ENCODE measurements at places on chromosomes 11 and 22.

GRCh38 chr11:115123641-115124040, 380.6 kb downstream of the CADM1 start:
- DNase-seq, result no peak

GRCh38 chr11:117052196-117053149, 45.8 kb downstream of the SIK3 start:
- DNase-seq, result no peak

- DNase-seq, result no peak
Observed at GRCh38 chr11:6482441-6482840, 1.1 kb downstream of the TIMM10B start.

DNA sequence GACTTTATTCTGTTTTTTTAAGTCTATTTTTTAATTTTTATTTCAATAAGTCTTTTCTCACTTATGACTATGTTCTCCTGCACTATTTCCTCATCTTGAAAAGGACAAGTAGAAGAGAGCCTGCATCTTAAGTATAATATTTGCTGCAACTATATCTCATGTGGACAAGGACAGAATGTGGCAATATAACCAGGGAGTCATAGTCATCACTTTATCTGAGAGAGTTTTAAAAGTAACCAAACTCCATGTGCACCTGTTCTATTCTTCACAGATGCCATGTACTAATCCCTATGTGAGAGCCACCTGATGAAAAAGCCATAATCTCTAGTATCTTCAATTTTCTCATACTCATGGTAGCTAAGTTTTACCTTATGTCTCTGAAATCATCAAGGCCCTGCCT, 104.2 kb upstream of the SOX6 start:
- DNase-seq, result no peak

- no peak for DNase-seq
Observed at GRCh38 chr11:62553080-62553838, 6.7 kb upstream of the AHNAK start.

DNA sequence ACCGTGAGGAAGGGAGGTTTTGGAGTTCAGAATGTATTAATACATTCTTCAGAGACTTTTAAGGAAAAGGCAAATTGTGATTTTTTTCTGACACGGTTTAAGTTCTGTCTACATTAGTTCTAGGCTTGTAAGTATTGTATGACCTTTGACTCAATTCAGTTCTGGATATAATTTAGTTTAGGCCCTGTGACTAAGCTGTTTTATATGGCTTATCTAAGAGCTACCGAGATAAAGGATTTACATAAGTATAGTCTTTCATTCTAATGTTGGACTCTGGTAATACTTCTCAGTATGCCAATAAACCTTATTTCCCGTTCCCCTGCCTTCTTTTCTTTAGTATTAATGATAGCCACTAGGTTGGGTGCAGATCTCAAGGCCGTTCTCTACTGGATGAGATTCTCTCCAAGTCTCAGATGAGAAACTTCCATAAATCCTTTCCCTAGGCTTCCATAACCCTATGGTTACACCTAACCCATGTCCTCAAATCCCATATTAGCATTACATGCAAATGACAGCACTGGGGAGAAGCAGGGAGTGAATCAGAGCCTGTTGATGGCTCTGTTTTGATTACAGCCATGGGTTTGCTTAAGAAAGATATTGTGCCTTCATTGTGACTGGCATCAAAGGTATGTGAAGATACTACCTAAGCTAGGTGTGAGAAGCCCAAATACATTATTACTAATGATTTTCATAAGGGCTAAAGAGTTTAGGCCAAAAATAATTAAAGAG, 38.7 kb downstream of the BARX2 start:
- DNase-seq, result no peak

GRCh38 chr22:19937616-19938473, 3.7 kb upstream of the COMT start:
- no peak for DNase-seq

DNA sequence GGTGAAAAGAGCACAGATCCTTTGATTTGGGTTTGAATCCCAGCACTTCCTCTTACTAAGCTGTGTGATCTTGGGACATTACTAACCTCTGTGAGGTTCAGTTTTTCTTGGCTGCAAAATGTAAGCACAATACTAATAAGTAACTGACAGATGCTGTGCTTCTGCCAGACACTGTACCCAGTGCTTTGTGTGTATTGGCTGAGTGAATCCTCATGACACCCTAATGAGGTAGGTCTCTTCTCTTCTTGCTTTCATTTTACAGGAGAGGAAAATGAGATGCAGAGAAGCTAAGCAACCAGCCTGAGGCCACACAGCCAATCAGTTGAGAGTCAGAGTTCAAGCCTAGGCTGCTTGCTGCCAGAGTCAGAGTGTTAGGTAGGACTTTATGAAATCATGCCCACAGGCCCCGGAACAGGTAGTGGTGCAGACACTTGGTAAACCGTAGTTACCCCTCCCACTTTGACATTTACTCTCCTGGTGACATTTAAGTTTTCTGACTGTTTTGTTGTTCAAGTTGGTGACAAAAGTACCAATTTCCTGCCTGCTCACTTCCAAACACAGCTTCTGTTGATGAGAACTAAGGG, 21.2 kb downstream of the PTPRJ start:
- DNase-seq, result peak; percentile 77

DNA sequence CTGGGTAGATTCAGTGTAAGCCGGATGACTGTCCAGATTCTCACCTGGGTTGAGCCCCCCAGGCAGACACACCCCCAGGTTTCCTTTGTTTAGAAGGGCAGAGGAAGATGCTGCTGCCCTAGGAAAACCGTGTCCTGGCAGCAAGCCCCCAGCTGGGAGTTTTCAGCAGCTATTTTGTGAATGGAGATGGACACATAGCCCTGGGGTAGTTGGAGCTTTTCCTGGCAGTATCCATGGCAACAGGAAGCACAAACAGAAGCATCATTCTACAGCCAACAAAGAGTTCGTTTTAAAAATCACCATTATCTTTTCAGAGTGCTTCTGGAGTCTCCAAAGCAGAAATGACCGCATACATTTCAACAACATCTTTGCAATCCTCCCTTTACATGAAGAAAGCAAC, 245.5 kb downstream of the BRD1 start:
- DNase-seq, result no peak

DNA sequence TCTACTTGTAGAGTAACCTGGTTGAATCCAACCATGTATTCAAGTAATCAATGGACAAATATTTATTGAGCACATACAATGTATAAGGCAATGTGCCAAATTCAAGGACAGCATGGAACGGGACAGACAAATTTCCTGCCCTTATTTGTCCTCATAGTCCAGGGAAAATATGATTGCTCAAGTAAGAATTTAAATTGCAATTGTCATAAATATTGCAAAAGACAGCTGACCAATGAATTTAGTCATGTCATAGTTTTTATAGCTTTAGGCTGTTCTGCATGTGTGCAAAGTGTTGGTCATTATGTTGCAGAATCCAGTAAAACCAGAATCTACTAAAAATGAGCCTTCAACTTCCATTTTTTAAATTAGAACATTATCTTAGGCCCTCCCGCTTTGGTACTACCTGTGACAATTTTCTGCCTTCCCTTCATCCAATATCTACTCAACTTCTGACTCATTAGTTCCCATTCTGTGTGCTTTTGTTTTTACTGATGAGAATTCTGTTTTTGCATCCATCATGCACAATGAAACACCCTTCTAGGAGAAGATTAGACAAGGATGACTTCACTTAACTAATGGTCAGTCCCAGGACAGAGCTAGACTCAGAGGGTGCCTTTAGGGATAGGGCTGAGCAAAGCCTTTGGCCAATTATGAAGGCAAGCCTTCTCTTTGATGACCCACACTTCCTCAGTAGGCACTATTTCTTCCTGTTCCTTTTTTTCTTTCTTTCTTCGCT, 45.8 kb upstream of the FIBIN start:
- DNase-seq, result no peak

DNA sequence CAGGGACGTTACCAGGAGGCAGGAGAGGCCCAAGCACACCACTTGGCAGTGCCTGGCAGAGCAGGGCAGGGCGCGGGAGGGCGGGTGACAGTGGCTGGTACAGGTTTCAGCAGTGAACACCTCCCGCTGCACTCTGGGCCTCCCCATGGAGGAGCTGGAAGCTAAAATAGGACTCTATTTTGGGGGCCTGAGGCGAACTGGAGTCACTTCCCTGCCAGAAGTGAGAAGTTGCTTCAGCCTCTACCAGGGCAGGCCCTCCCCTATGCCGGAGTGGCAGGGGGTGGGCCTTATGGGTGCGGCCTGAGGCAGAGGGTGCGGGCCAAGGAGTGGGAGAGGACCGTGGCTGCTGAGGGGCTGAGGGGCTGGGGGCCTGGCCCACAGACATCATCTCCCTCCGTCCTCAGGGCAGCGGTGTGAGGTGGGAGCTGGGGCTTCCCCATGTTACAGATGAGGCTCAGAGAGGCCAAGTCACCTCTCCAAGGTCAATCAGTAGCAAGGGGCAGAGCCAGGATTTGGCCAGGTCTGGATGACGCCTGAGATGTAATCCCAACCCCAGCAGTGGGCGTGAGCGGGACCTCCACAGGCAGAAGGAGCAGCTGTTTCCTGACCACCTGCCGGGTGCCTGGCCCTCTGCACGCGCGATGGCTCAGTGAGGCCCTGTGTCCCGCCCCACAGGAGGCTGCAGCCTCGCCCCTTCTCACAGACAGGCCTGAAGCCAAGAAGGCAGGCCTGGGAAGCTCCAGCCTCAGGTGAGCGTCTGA, 39.3 kb downstream of the KCNJ4 start:
- no peak for DNase-seq

DNA sequence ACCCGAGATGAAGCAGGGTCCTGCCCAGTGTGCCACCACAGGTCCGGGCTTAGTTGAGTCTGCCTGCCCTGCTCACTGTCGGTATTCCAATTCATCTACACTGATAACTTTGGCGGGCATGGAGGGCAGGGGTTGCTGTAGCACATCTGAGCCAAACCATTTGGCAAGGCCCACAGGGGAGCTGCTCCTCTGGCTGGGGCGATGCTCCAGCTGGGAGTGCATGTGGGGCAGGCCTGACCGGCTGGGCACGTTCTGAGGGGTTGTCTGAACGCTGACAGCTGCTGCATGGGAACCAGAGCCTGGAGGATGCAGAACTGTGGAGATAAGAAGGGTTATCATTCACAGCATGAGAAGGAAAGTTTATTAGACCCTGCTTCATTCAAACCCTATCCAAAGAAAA, 40.4 kb downstream of the DRG1 start:
- DNase-seq, result no peak

DNA sequence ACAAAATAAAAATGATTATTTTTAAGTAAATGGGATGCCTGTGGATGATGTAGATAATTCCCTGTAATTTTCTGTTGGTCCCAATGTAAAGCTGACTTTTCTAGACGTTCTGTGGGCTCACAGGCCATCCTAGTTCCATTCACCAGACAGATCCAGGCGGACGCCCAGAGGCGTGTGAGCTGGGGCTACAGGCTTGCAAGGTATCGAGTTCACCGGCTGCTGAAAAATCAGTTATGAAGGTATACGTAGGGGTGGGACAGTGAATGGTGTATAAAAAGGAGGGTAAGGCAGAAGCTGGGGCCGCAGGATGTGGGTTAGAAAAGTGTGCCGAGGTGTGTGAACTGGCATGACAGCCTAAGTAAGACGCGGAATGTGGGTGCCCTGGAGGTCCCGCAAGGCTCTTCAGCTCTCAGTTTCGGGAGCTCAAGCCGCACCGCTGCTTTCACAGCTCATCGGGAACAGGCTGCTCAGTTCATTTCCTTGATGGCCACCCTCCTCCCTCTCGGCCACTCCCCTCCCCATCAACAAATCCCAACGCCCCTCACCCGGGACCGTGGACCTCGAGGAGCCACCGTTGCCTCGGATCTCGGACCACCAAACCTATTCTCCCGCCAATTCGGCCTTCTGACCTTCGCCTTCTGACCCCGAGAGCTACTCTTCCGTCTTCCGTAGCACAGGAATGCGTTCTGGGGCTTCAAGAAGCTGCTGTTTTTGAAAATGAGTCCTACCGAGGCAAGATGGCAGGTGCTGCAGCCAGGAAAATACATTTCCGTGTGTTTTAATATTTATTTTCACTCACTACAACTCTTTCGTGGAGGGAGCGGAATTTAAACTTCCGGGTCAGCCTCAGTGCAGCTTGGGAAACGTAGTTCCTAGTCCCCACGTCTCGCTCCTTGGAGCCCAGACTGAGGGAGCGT, at the start of gene XNDC1N:
XNDC1N (minus strand) TSS at position 775 of the 917 bp plus-strand sequence. CDS start 5,241 bp downstream, outside the sequence.
- peak; percentile 67 for DNase-seq

DNA sequence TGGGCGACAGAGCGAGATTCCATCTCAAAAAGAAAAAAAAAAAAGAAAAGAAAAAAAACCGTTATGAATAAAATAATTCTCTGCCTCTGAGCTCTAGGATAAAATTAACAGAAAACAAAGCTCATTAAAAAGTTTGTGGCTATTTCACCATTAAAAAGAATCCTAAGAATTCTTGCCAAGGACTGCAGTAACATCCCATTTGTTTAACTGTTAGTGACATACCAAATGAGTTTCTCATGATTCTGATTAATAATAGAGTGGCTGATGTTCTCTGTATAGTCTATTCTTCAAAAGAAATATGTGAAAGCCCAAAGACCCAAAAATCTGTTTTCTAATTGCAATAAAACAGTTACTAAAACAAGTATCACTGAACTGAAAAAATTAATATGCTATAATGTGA, 19.7 kb downstream of the CLNS1A start:
- DNase-seq, result no peak

DNA sequence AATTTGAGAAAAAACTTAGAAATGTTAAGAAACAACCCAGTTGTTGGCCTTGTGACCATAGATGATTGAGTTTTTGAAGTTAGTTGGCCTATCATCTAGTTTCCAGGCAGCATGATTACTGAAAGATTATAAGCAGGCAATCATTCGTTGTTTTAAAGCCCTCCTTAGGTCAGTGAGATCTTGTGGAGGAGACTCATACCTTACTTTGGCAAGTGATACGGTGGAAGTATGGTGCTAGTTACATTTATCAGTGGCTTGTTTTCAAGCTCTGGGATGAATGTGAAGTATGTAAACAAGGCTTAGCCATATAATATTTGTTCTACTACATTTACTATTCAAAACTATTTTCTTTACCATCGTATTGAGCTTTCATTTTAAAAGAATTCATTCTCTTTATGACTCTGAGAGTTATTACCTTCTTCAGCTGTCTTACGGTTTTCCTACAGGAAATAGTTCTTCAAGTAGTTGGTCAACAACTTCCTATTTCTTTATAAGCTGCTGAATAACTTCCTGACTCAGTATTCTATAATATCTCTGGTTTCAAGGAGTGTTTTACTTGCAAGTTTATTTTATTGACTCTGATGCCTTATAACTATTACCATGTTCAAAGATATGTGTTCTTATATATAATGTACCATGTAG, 7.3 kb downstream of the YAP1 start:
- no peak for DNase-seq

DNA sequence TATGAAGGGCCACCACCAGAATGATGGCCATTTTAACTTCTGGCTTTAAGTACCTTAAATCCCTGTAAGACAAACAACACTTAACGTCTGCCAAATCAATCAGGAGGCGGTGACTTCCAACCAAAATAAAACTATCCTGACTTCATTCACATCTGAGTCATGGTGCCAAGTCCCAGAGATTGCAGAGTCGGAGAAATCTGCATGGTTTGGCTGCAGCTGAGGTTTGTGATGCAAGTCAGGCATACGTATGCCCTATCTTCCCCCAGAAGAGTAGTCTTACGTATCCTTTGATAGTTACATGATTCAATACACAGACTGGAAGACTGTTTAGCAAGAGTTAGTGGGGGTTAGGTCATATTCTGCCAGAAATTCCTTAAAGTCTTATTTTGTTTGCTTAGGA, 1.7 kb upstream of the GAB2 start:
- no peak for DNase-seq

- no peak for DNase-seq
Observed at GRCh38 chr11:9091044-9091922, at the start of gene SCUBE2. Gene SCUBE2 (minus strand): TSS chr11:9091599. CDS start chr11:9091528, 71 bp downstream.

GRCh38 chr11:118872403-118872821, 11.3 kb upstream of the CXCR5 start:
- DNase-seq, result peak; percentile 28

GRCh38 chr11:38950867-38951266, 2352.8 kb upstream of the RAG2 start:
- no peak for DNase-seq

- DNase-seq, result no peak
Observed at GRCh38 chr11:6390718-6391469, 620 bp downstream of the SMPD1 start.

Measured in stimulated activated CD4-positive, alpha-beta T cell treated with anti-CD3 and anti-CD28 coated beads, Interleukin-2, amount 100 ng/mL, for 4 hours (primary cell).